Fibroblast of skin of scalp (primary cell): ENCODE measurements at places on chromosomes 7 and 10.

DNA sequence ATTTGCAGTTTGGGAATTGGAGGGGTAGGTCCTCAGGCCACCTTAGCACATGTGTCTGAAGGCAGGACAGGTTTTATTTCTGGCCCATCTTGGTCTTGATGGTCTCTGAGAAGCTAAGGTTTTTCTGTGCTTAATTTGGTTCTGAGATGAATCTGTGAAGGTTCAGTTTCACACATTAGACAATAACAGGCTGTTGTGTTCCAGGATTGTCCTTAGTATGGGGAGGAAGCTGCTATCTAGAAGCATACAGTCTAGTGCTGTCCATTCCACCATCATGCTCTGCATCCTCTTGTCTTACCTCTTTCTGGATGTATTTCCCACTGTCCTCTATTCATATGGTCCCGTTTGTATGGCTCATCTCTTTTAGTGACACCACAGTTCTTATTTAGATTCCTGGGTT is 7.1 kb downstream of the UBE2D1 start:
- DNase-seq, result no peak

GRCh38 chr7:44269943-44270493 is 55.4 kb downstream of the CAMK2B start:
- DNase-seq, result no peak

- no peak for DNase-seq
These were observed 14.4 kb downstream of the SPOCK2 start for GRCh38 chr10:72073708-72074573.

DNA sequence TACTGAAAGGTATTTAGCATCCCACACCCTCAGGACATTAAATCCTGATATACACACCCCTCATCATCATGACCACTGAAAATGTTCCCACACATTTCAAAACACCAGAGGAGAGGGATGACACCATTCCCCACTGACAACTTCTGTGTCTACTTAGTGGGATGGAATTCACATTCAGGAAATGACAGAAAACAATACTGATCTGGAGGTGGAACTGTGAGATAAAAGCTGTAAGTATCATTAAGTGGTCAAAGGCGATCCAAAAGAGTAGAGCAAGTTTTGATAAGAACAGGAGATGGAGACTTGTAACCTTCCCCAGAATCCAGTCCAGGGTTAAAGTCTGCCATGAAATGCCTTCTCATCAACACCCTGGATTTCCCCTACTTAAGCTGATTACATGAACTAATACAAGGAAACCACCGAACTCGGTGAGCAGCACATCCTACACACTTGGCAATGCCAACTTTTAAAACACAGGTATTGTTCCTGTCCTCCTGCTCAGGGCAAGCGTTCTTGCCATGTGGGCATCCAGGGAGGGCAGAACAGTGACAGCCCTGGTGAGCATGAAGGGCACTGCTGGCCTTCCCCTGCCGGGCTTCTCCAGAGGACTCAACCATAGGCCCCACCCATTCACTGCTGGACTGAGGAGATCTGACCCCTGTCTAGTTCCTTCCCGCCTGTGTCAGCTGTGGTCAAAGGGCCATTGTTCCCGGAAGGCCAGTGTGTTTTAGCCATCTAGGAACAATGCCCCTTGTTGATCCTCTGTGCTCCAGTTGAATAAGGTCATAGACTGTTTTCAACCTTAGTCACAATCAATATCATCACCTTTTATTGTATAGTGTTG is 85.0 kb downstream of the SGMS1 start:
- DNase-seq, result no peak

- no peak for DNase-seq
These were observed 87.0 kb downstream of the AUTS2 start for GRCh38 chr7:69685293-69685631.

GRCh38 chr10:21272643-21273399 is 252.7 kb downstream of the SKIDA1 start:
- no peak for DNase-seq

DNA sequence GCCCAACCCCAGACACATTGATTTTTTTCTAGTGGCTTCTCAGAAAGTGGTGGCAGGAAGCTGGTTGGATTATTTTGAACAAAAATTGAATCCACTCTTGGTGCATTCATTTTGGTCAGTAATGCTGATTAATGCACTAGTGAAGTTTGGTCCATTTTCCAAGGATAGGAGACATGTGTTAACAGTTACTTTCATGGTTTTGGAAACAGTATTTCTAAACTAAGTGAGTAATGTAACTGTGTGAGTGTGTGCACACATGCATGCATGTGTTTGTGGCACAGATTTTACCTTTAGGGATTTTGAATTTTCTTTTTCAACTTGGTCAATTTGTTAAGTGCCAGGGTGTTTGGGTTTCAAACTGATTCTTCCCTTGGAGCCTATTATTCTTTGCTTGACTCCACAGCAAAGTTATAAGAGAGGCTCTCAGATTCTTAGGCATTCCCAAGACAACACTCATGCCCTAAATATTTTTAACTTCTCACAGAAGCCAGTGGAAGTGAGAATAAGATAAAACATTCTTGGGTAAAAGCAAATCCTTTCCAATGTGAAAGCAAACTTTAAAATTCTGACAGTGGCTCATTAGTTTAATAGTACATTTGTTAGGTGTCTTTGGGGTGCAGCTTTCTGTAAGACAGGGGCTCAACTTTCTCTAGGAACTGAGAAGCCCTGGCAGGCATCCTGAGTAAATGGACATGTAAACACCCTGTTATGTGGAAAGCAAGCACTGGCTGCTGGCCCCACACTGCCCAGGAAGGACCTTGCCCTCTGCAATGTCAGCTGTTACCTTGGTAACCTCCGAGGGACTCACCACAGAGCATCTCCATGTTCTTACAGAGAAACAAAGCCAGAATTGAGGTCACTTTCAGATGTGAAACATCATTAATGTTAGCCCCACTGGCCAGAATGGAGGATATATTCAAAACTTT is 68.4 kb downstream of the ASAH2B start:
- DNase-seq, result peak; percentile 21

DNA sequence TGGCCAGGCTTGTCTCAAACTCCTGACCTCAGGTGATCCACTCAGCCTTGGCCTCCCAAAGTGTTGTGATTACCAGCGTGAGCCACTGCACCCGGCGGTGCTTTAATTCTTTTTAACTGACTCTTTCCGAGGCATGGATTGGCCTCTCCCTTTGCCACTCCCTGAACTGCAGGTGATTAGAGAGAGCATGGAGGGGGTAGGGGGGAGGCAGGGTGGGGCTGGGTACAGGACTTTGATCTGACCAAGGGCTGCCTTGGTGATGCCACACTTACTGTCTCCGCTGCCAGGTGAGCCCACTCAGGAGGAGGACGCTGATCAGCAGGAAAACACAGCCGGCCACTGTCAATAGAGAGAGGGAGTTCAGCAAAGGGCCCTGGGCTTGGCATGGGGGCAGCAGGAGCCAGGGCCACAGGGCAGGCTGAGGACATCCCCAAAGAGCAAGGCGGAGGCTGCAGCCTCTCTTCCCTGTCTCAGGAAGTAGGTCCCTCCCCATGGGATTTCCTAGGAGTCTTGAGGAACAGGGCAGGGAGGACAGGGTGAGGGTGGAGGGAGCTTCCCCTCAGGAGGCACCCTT is 40.5 kb upstream of the IL15RA start:
- no peak for DNase-seq

GRCh38 chr7:99125505-99125865 is 18.4 kb downstream of the SMURF1 start:
- DNase-seq, result no peak

- DNase-seq, result no peak
These were observed 7.3 kb downstream of the NXPH1 start for GRCh38 chr7:8440670-8441069.

GRCh38 chr10:45147000-45147399 is 146.3 kb downstream of the ZNF22 start:
- DNase-seq, result no peak

DNA sequence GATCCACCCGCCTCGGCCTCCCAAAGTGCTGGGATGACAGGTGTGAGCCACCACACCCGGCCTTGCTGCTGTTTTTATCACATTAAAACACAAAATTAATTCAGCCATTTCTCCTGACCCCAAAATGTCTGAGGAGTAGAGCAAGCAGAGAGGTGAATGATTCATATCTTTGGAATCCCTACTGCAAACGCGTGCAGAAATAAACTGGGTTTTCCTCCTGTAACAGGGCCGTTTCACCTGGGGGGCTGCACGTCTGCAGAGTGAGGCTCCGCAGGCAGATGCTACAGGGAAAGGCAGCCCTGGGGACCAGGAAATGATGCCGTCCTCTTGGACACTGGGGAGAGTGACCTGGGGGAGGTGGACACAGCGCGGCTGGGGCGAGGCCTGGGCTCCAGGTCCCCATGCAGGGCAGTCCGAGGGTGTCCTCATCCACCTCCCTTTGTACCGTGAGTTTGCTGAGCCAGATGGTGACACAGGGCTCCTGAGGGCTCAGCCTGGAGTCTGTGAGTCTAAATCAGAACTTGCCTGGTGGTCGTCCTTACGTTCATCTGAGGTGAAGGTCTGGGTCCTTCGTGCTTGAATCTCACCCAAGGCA is 41.9 kb downstream of the PDGFA start:
- no peak for DNase-seq

- no peak for DNase-seq
These were observed 252.6 kb upstream of the INHBA start for GRCh38 chr7:41955451-41955850.

GRCh38 chr10:6499974-6500373 is 80.1 kb downstream of the PRKCQ start:
- DNase-seq, result no peak

GRCh38 chr10:86524225-86524962 is 2.8 kb upstream of the WAPL start:
- no peak for DNase-seq

DNA sequence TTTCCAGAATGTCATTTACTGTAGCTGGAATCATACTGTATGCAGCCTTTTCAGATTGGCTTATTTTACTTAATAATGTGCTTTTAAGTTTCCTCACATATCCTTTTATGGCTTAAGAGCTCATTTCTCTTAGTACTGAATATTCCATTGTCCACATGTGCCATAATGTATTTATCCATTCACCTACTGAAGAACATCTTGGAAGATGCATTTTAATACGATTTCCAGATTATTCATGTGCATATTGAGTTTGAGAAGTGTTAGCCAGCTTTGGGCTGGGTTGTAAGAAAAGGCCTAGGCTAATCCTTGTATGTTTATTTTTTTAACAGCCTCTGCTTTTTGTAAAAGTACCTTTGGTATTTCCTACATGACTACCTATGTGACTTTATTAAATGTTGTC is 109.3 kb upstream of the MDFIC start:
- DNase-seq, result no peak

GRCh38 chr10:5094265-5095205 is at the start of gene AKR1C3:
Gene AKR1C3, plus strand, starts transcription at chr10:5094414. Its CDS starts 31 bp downstream, at chr10:5094445.
- peak; percentile 49 for DNase-seq

DNA sequence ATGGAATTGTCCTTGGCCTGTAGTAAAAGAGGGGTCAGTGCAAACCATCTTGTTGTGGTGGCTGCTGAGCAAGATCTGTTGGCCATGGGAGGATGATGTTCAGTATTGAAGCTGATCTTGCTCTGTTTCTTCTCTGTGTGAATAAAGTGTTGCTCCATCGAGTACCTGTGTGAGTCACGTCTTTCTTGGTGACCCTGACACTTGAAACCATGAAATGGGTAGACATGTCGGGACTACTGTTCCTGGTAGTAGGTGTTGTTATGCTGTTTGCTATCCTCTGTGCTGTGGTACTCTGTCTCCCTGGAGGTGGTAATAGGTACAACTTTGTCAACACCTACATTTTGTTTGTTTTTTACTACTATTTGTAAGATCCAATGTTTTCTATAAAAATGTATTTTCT is 330.6 kb downstream of the MDFIC start:
- DNase-seq, result no peak

GRCh38 chr7:86534641-86535040 is 109.1 kb upstream of the GRM3 start:
- DNase-seq, result no peak

DNA sequence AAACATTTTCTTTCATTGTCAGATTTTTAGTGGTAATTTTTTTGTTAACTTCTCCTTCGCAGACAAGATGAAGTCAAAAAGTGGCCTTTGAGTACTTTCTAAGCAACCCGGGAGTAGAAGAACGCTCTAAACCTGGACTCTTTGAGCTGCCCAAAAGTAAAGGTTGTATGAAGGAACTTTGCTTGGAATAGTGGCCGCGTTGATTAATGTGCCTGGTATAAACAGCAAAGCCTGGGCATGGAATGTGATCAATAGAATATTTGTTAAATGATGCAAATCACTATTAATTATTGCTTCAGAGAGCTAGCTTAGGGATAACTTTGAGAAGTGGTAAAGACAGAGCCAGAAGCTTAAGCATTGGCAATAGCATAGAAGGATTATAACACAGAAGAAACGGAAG is 475.1 kb upstream of the ANKRD30A start:
- DNase-seq, result no peak

GRCh38 chr10:110903280-110904278 is 15.4 kb downstream of the BBIP1 start:
- DNase-seq, result no peak

- peak; percentile 20 for DNase-seq
These were observed 119.0 kb upstream of the RHOBTB1 start for GRCh38 chr10:61063034-61063433.

GRCh38 chr7:155874411-155874810 is 62.1 kb upstream of the SHH start:
- no peak for DNase-seq

DNA sequence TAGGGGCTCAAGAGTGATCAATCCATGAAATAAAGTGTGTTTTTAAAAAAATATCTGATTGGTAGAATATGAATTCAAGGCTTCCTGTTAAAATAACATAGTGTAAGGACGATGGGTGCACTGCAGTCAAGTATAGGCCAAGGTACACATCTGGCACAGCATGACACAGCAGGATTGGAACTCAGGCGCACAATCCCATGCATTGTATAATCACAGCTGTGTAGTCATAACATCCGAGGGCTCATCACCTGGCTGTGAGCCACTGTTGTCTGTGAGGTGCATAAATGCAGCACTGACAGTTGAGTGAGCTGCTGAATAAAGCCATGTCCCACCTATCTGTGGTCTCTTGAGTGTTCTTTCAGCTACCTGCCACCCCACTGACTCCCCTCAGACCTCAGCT is 142.3 kb upstream of the HPS1 start:
- no peak for DNase-seq

GRCh38 chr10:75209921-75210281 is 695 bp upstream of the VDAC2 start:
- DNase-seq, result peak; percentile 86

GRCh38 chr7:92740700-92741126 is 95.7 kb downstream of the CDK6 start:
- DNase-seq, result peak; percentile 89

DNA sequence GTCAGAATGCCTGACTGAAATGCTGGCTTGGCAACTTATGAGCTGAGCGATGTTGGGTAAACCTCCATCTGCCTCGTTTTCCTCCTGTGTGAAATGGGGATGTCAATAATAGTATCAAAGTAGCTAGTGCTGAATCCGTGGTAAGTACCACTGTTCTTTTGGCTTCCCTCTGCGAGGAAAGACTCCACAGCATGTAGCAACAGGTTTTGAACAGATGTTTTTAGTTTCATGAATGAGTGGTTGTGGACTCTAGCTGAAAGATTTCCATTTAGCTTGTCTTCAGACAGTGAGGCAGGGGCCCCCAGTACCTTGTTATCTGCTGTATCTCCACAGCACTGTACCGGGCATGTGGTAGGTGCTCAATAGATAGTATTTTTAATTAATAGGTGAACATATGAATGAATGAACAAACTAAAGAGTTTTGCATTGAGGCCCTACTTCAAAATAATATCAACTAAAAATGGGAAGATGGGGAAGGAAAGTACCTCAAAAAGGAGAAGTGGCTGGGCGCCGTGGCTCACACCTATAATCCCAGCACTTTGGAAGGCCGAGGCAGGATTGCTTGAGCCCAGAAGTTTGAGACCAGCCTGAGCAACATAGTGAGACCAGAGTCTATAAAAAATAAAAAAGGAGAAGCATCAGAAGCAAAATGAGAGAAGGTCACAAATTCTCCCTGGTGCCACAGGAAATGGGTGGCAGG is 5.6 kb upstream of the DLG5 start:
- DNase-seq, result no peak

GRCh38 chr7:106618480-106618879 is 42.5 kb downstream of the CCDC71L start:
- peak; percentile 84 for DNase-seq
